Stimulated activated CD4-positive, alpha-beta T cell treated with anti-CD3 and anti-CD28 coated beads, TNF-alpha, amount 100 ng/mL, for 1 hour (primary cell): ENCODE measurements at places on chromosomes 5 and 9.

DNA sequence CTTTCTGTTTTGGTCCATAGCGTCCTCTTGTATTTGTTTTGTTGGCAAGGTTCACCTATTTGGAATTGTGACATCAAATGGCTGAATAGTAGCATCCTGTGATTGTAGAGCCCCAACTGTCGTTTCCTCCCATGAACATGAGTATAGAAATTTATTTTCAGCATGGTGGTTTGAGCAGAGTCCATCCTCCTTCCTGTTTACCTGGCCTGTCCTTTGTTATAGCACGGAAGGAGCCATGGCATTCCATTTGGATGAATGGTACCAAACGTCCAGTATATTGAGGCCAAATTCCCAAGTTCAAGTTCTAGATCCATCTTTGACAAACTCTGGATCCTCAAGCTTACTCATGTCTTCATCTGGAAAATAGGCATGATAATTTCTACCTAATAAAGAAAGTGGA, 16.8 kb downstream of the RASGRF2 start:
- DNase-seq: no peak

DNA sequence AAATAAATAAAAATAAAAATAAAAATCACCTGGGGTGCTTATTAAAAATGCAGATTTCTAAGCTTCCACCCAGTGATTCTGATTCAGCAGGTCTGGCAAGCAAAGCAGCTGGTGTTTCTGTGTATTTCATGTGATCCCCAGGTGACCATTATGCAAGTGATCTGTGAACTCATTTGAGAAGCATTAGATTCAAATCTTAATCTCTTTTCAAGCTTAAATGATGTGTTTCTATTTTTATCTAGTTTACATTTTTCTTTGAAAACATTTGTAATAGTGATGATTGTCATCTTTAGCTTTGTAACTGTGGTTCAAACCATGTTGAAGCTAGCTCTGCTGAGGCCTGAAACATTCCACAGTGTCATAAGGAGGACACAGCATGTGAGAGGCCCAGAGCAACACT, 804.8 kb upstream of the ZNF608 start:
- no peak for DNase-seq

GRCh38 chr9:127450243-127450760, 904 bp downstream of the RPL12 start:
- no peak for DNase-seq

DNA sequence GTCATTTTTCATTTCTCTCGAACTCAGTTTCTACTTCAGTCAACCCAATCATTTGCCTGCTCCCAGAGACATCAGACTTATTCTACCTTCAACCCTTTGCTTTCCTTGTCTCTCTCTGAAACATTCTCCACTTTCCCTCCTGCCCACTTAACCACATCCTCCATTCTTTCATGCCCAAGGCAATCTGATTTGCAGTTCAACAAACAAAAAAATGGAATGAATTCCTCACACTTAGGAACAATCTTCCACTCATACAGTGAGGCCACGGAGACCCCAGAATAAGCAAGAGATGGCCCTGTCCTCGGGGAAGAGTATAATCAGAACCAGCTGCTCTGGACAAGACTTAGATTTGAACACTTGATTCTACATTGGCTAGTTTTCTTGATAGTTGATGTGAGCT, 180.5 kb downstream of the RFK start:
- no peak for DNase-seq

DNA sequence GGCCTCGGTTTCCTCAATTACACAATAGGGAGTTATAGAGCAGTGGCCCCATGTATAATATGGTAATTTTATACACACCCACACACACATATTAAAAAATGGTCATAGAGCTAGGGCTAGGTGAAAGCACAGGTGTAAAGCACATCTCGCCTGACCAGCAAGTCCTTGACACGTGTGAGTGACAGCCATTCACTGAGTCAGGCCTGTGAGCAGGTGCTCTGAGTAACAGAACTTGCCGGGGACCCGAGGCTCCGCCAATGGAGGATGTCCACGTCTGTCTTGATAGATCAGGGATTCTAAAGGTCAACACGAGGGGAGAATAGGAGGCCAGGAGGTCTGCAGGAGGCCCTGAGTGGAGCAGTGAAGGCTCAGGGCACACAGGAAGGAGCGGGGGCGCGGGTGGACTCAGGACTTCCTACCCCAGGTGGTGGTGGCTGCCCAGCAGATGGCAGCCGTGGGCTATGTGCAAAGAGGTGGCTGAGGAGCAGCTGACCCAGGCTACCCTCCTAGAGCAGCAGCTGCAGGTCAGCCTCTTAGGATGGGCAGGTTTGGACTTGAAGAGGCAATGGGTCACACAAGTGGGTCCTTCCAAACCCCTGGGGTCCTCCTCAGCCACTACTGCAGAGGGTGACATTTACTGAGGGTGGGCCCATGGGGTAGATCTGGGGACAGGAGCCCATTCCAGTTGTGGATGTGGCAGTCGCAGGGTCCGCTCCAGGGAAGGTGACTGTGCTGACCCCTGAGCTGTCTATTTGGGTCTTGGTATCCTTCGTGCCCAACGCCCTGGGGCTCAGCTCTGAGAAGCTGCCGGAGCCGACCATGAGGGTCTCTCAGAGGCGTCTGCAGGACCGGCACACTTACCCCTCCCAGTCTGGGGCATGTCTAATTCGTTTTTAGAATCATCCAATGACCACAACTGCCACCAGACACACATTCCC, 45.9 kb downstream of the PRRT1B start:
- peak; percentile 66 for DNase-seq

- DNase-seq: no peak
Observed at GRCh38 chr5:97072696-97073095, 69.7 kb downstream of the LIX1 start.

DNA sequence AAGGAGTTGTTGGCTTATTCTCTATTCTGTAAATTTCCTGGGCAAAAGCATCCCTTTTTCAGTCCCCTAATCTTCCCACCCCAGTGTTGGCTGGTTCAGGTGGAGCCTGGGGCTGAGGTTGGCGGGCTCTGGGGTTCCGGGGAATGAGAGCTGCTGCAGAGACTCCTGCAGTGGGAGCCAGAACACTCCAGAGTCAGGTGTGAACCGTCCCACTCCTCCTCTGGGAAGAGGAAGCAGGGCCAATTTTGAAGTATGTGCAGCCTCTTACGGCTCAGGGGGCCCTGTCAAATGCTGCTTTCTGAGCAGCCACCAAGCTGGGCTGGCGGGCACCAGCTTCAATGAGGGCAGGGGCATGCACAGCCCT, 42.8 kb downstream of the JADE2 start:
- DNase-seq: no peak

GRCh38 chr9:130382636-130383349, 62.0 kb upstream of the ASS1 start:
- DNase-seq: no peak

- DNase-seq: no peak
Observed at GRCh38 chr9:74479711-74480110, 17.4 kb upstream of the RORB start.

GRCh38 chr5:122073864-122074263, 4.2 kb downstream of the LOX start:
- DNase-seq: no peak

DNA sequence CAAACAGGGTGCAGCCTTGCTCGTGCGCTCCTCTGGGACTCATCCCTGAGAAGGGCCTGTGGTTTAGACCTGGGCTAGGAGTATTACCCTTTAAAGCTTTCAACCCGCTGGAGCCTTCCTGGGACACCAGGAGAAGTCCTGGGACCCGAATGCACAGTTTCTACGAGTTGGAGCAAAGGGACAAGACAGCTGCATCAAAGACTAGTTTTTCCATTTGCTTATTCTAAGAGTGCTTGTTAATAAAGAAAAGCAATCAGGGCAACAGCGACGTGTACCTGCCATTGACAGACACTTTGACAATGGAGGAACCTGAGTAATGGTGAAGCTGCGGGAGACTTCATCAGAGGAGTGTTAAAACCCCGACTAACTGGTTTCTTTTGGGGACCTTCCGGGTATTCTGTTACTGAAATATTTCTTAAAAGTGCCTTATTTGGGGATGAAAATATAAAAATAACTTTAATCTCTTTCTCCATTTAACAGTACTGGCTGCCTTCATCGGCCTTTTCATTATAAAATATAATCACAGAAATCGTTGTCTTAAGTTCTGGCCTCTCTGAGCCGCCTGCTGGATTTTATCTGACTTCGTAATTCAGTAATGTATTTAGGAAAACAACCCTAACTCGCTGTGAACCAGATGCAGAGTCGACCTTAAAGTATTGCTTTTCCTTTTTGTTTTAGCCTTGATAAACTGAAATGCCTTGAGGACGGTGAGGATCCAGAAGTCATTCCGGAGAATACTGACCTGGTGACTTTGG, 732 bp downstream of the SNAPC3 start:
- no peak for DNase-seq

DNA sequence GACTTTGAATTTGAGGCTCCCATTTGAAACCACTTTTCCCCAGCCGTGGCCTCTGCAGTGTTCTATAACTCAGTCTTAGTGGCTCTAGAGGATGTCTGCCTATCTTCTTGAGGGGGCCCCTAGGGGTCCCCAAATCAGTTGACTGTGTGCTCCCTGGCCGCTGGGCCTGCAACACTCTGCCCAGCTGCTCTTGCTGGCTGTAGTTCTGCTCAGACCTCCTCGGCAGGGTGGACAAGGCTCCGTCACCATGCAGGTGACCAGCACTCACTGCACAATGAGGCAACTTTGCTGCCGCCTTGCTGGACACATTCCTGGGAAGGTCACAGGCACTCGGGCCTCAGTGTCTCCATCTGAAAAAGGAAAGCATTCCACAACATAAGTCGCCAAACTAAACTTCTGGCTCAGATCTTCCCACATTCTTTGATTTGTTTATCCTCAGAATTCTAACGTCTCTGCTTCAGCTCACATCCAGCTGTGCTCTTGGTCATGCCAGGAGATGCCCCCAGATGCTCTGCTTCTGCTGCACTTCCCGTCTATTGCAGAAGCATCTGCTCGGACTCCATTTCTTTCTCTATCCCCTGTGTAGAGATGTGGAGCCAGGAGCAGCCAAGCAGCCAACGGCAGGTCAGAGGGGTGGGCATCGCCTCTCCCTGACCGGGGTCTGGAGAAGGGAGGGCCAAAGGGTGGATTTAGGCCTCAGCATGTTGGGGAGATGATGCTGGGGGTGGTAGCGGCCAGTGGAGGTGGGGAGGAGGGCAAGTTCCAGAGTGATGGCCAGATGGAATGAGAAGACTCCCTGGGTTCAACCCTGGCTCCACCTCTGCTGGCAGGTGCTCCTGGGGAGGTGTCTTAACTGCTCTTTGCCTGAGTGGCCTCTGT, 133.6 kb downstream of the MVB12B start:
- no peak for DNase-seq

DNA sequence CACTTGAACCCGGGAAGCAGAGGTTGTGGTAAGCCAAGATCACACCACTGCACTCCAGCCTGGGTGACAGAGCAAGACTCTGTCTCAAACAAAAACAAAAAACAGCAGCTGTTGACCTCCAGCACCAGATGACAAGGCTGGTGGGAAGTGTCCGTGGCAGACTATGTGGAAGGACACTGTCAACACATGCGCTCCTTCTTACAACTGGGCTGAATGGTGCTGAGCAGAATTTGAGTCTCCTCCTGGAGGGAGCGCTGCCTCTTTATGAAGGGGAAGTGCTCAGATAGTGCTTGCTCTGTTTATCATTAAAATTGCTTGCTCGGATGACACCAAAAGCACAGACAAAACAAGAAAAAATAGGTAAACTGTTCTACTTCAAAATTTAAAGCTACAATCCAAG, 9.2 kb upstream of the CFAP157 start:
- DNase-seq: no peak

GRCh38 chr5:73603998-73604397, 22.0 kb upstream of the ARHGEF28 start:
- DNase-seq: no peak

- DNase-seq: no peak
Observed at GRCh38 chr5:135032999-135033861, 798 bp downstream of the PITX1 start.

GRCh38 chr5:73096239-73096575, 24.2 kb upstream of the TMEM171 start:
- DNase-seq: no peak

DNA sequence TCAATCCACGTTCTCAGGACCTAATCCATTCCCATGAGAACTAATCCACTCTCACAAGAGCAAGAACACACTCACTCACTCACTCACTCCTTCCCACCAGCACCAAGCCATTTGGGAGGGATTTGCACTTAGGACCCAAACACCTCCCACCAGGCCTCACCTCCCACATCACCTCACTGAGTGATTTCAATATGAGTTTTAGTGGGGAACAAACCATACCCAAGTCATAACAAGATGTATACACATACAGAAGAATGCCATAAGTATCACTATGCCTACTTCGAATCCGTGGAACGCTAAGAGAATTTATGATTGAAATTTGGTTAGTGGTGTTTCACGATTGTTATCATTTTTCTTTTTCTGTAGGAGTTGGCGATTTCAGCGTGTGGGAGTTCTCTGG, 29.3 kb upstream of the CTSL start:
- no peak for DNase-seq

- DNase-seq: no peak
Observed at GRCh38 chr5:144308174-144308573, 137.5 kb downstream of the KCTD16 start.

DNA sequence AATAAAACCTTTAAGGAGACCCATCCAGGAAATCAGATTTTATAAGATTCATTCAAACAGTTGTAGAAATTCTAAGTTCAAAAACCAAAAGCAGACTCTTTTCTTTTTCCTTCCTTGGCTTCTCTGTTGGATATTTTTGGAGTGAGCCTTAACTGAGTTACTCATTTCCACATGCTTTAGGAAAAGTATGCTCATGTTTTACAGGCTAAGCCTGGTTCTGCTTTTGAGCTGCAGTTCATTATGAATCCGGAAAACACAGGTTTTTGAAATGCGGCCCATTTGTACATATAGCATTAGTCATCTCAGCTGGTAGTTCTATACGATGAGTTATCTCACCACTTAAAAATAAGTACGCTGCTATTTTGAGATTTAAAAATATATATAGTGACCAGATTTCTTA, 156.6 kb upstream of the DMRT1 start:
- DNase-seq: no peak

GRCh38 chr9:112031400-112031799, 134.8 kb downstream of the UGCG start:
- no peak for DNase-seq
